Activated CD4-positive, alpha-beta memory T cell treated with anti-CD3 and anti-CD28 coated beads, Interleukin-2, amount 10 ng/mL, durations not matched to agents 7 days and 5 days (primary cell): ENCODE measurements at places on chromosomes 4 and X.
A peak's percentile ranks its signal among the peaks of the same experiment; 100 is the strongest.

- peak; percentile 23 for DNase-seq
Observed at GRCh38 chrX:40095583-40096394, 2.0 kb downstream of the BCOR start.

DNA sequence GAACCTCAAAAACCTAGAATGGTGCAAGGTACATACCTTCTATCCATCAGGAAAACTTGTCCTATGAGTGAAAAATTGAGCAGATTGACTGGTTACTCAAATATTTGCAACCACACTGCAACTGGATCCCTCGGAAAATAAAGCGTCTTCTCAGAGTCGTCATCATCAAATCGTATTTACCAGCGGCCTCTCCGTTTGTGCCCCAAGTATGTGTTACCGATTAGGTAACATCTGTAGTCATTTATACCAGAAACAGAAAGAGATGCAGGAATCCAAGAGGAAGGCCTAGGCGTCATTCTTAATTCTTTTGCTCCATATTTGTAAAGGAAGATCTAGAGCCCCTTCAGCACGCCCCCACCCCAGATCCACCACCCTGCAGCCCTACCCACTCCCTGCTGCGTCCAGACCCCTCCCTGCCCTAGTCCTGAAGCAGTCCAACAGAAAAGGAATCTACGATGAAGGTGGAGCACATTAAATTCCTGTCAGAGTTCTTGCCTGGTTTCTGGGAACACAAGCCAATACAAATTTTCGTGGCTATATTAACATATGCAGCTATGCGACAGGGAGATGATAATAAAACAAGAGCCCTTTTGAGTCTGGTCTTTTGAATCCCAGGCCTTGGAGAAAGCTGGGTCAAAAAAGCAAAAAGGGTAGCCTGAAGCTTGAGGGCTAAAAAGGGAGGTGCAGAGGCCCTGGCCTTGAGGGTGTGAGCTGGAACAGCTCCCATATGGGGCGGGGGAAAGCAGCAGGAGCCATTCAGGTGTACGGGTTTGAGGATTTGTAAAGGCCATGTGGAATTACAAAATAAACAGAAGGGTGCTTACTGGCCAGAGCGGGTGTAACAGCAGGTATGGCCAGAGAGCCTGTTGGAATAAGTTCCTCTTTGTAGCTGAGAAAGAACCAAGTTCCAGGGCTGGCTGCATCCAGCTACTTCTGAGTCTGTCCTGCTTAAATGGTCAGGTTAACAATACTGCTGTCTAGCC is 77.0 kb downstream of the ZNF827 start:
- no peak for DNase-seq

DNA sequence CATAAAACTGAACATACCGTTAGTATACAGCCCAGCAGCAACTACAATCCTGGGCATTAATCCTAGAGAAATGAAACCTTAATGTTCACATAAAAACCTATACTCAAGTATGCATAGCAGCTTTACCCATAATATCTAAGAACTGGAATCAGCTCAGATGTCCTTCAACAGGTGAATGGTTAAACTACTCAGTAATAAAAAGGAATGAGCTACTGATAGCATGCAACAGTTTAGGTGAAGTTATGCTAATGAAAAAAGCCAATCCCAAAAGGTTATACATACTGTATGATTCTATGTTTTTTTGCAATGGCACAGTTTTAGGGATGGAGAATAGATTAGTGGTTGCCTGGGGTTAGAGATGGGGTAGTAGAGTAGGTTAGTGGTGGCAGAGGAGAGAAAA is 9.3 kb downstream of the HTT start:
- no peak for DNase-seq

- DNase-seq: no peak
Observed at GRCh38 chr4:181508601-181509000, 734.6 kb upstream of the TENM3 start.

DNA sequence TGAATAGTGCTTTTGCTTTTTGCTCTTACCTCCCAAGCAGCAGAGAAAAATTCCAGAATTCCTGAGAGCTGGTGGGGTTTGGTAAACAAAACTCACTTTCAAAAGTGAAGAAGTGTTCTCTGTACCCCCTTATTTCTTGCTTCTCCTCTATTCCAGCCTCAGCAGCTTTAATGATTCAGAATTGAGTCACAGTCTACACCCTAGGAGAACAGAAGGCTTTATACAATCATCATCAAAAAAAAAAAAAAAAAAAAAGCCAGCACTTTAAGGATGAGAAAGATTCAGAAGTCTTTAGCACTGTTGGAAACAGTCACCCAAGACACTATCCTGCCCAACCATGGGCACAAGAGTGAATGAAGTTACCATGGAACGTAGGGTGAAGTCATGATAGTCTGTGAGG is 1583.1 kb upstream of the PCDH10 start:
- no peak for DNase-seq

GRCh38 chr4:47010912-47011446 is 17.6 kb upstream of the GABRA4 start:
- peak; percentile 27 for DNase-seq

DNA sequence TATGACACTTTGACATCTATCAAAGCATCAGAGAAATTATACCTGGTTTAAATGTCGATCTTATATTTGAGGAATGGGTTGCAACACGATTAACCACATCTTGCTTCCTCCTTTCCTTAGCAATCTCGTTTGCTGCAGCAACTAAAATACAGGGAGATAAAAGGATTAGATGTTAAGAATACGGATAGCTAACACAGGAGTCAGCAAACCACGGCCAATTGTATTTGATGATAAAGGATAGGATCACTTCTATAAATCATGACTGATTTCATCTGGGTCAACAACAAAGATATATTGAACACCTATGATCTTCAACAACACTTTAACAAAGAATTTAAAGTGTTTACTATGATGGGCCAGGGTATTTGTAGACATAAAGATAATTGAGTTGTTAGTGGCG is 5.0 kb downstream of the MAP7D3 start:
- no peak for DNase-seq

DNA sequence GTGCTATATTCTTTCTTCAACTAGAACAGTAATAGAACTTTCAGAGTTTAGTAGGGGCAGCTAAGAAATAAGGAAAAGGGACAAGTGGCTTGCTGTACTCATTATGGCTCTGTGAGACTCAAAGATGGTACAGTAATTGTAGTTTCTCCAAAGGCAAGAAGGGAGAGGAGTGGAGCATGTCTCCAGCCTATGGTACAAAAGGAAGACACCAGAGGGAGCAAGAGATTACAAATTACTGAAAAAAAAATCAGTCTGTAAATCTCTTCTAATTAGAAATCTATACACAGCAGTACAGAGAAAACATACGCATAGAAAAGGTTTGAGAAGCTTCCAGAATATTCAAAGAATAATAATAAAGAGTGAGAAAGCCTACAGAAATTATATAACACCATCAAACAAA is 61.4 kb downstream of the KLHL4 start:
- DNase-seq: no peak

GRCh38 chr4:165784672-165785071 is 88.4 kb upstream of the TLL1 start:
- DNase-seq: no peak

GRCh38 chr4:133972586-133972985 is 229.0 kb downstream of the PABPC4L start:
- DNase-seq: no peak

DNA sequence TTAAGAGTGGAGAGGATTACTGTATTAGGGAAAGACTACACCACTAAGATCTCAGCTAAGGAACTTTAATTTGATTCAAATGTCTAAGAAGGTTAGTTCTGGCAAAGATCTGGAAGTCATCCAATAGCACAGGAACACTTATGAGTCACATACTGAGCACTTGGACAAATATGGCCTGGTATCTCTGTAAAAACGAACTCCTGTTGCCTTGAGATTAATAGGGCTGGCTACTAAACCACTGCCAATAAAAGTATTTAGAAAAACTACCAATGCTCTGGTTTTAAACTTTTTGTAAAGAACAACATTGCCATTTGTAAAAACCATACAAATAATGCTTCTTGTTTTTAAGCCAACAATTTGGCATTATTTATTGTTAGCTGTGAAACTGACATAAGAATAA is 70.5 kb downstream of the SEC24D start:
- no peak for DNase-seq

DNA sequence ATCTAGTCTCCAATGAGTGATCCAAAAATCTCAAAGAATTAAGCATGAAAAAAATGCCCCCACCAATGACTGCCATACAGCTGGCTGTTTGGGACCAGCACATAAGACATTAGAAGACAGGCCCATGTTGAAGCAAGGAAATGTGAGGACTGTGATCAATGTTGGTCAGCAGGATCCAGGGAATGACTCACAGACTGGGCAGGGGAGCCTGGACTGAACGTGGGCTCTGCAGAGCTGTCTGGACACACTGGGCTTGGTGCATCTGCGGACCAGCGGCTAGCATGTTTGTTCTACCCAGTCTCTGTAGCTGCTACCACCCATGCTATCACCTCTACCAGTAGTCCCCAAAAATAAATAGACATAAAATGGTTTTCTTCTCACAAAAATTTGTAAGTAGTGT is 108.6 kb downstream of the PALLD start:
- DNase-seq: no peak

DNA sequence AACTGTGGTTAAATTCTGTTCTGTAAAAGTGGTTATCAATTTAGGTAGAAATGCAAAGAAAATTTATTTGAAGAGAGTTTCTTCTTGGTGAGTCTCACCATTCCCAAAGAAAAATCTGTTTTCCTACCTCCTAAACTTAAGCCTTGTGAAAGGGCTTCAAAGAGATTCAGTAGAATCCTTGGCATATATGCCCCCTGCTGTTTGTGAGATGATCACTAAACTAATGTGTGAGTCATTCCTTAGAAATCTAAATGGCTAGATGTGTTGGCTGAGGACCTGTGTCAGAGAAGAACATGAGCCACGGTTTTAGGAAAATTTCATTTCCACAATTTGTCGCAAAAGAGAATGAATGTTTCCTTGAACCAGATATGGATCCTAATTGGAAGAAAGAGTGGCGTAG is 260.9 kb downstream of the SLC7A11 start:
- no peak for DNase-seq

DNA sequence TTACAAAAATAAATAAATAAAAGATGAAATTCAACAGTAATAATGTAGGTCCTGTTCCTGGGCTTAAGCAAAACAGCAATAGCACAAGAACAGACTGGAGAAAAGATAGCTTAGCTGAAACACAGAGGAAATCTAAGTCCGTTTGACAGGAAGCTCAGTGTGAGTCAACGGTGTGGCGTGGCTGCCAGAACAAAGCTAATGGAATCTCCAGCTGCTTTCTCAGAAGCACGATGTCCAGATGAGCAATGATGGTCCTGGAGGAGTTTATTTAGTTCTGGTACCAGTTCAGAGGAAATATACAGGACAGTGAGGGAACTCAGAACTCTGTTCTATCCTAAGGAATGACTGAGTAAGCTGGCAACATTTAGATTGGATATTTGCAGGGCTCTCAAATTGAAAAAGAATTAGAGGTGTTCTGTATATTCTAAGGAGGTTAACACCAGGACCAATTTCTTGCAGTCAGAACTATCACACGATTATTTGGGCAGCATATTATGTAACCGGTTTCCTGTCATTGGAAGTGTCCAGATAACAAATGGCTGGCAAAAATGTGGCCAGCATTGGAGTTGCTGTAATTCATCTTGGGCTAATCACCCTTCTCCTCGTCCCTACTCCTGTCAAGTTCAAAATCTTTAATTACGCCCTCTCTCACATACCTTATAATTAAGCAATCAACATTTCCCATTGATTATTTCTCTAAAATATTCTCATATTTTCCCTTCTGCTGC is 12.7 kb downstream of the GAB3 start:
- DNase-seq: peak; percentile 42

DNA sequence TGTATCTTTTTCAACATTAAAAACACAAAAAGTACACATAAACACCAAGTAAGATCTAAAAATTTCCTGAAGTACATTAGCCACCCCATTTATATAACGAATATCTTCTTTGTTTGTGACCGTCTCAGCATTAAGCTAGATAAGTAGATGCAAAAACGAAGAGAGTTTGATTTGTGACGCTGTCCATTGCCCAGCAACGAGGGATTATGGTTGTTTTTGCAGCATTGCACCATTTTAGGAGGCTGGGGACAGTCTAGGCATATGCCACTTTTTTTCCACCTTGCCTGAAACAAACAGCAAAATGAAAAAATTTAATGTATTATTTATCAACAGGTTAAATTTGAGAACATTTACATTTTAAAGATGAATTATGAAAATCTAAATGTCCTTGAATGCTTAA is 12.0 kb upstream of the IGSF1 start:
- no peak for DNase-seq

DNA sequence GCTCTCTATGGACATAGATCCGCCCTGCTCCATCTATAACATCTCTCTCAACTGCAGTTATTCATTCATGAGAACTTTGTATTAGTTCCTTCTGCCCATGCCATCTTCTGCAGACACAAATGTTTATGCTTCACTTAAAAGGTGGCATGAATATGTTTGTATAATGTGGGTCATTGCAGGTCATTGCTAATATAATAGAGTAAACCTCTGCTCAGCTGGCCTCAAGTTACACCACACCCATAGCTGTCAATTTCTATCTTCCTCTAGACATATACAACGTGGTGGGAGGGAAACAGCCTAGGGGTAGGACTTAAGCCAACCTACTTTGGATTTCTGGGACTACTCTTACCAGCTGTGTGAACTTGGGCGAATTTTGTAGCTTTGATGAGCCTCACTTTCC is 129.8 kb downstream of the ATXN3L start:
- no peak for DNase-seq

DNA sequence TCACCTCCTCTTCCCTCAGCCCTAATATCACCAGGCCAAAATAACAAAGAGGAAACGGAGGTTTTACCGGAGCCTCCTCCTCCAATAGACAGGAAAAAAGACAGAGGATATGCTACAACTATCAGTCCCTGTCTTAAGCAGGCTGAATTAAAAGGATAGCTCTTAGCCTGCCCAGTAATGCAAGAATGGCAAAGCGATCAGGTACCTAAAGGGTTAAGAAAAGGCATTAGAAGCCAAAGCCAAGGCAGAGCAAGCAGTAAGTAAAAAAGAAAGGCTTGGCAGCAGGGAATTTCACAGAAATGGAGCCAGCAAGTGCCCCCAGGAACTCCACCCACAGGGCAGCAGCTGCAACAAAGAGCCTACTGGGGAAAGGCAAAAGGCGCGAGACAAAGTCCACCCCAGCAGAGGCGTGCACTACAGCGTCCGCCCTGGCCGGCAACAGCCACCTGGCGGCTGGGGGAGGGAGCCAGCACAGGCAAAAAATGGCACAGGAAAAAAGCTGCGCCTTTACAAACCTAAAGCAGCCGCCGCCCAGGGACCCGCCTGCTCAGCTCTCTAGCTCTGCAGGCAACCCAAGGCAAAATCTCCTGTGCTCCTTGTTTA is 220.6 kb upstream of the ZC4H2 start:
- DNase-seq: no peak

- DNase-seq: no peak
Observed at GRCh38 chrX:542179-542578, 88.4 kb upstream of the SHOX start.

DNA sequence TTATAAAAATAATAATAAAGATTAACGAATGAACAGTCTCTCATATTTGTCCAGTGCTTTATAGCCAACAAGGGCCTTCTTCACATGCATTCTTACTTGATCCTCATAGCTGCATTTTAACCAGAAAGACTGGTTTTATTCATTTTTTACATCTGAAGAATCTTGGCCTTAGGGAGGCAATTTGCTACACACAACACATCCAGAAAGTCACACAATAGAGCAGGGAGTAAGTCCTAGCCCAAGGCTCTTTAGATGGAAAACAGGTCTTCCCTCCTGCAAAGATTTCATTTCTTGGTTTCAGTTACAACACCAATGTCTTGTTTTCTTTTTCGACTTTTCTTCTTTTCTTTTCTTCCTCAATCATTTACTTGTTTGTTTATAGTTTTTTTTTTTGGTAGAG is 13.0 kb upstream of the C1GALT1C1 start:
- DNase-seq: no peak
